Femur (tissue), 1 donor: ENCODE measurements at places on chromosomes 2 and 18.
A peak's percentile ranks its signal among the peaks of the same experiment; 100 is the strongest.

- DNase-seq: no peak
These were observed 37.0 kb downstream of the RAPGEF4 start for GRCh38 chr2:172772633-172773032.

GRCh38 chr2:6864231-6864754 is 1.4 kb downstream of the CMPK2 start:
- DNase-seq: no peak

GRCh38 chr2:111706481-111707001 is 177.5 kb downstream of the ANAPC1 start:
- no peak for DNase-seq

DNA sequence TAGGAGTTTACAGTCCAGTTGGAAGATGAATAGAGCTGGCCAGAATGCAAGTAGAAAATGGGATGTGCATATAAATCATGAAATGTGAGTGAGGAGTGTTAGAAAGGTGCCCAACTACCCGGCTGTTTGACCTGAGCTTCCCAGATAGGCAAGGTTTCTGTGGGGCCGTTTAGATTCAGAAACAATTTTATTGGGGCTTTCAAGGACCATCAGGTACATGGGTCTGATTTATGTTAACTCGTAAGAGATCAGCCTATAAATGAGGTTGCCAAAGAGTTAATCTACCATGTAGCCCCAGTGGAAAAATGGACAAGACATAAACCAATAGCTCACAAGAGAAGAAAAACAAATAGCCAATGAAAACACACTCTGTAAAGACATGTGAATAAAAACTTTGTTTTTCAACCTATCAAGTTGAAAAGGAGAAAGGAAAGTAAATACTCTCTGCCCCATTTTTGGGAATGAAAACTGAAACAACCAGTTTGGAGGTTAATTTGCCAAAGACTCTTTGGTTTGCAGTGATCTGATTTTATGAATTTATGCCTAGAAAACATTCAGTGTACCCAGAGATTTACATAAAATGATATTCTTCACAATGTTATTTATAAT is 77.4 kb downstream of the TMEM247 start:
- no peak for DNase-seq

DNA sequence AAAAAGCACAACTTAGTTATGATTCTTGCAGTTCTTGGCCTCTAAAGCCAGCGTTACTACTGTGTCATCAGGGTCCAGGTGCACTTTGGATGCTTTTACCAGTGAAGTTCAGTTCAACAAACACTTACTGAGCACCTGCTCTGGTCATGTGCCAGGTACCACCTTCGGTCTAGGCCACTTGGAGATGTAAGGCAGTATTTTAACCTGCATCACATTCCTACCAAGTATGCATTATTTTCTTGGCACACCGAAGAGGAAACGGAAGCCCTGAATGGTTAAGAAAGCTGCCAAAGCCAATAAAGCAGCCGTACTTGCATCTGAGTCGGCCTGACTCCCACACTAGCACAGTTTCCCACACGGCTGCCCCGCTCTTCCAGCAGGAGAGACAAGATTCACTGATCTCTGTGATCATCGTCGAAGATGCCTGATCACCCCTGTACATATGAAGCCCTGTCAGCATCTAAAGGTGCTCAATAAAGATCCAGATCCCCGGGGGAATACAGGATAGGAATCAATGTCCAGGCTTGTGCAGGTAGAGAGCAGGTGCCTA is 427.1 kb downstream of the EIPR1 start:
- no peak for DNase-seq

- no peak for DNase-seq
These were observed 96.8 kb downstream of the ADD2 start for GRCh38 chr2:70671092-70671675.

- DNase-seq: no peak
These were observed 89.8 kb downstream of the HS1BP3 start for GRCh38 chr2:20560891-20561636.

- no peak for DNase-seq
These were observed 35.6 kb downstream of the B3GNT2 start for GRCh38 chr2:62231541-62231940.

GRCh38 chr18:26865557-26865956 is at the start of gene AQP4:
Gene AQP4 (minus strand): TSS chr18:26865707. CDS start chr18:26865689, 18 bp downstream.
- DNase-seq: peak; percentile 36

DNA sequence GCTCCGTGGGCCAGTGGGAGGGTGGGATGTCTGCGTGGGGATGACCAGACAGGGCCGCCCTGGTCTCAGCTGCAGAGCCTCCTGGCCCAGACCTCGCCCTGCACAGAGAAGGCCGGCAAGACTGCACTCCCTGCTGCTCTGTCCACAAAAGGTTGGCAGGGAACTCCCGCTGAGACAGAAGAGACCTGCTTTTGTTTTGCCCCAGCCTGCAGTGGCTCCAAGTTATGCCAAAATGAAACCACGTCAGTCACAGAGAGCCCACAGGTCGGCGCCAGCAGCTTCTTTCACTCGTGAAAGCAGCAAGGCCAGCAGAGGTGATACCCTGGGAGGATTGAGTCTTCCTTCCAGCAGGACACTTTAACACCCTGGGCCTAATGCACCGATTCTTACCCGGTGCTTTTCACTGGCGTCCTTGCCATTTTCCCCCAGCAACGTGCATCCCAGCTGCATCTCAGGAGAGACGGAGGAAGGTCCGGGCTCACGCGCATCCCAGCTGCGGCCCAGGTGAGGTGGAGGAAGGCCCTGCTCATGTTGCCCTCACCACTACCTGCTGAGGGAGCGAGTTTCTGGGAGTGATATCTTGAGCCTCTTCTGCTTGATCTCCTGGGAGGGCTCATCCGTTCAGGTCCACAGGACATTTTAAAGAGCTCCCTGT is 22.1 kb upstream of the CTDP1 start:
- DNase-seq: no peak

DNA sequence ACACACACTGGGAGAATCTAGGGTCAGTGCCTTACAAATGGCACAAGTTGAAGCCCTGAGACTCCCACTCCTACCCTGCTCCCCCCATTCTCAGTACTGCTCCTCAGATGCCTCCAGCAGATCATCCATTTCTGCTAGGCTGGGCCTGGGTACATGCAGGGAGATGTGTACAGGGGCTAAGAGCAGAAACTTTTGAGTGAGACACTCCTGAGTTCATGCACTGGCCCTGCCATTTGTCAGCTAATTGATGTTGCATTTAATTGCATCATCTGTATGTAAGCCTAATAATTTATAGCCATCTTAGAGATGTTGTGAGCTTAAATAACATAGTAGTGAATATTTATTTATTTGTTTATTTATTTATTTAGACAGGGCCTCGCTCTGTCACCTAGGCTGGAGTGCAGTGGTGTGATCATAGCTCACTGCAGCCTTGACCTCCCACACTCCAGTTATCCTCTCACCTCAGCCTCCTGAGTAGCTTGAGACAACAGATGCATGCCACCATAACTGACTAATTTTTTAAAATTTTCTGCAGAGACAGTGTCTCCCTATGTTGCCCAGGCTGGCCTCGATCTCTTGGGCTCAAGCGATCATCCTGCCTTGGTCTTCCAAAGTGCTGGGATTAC is 4.8 kb upstream of the CASP8 start:
- DNase-seq: no peak

DNA sequence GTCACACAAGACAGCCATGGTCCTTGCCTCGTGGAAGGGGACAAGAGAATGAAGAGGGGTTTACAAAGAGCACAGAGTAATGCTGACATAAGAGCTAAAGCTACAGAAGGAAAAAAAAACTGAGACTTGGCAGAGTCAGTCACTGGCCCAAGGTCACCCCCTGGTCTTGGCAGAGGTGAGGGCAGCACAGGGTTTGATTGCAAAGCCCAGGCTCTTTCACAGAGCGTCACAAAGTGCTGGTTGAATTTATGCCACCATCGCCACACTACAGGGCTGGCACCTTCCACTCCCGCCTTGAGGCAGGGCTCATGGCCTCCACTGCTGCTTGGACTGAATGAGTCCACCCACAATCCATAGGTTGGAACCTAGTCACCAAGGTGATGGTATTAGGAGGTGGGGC is 190.2 kb downstream of the INHBB start:
- no peak for DNase-seq

DNA sequence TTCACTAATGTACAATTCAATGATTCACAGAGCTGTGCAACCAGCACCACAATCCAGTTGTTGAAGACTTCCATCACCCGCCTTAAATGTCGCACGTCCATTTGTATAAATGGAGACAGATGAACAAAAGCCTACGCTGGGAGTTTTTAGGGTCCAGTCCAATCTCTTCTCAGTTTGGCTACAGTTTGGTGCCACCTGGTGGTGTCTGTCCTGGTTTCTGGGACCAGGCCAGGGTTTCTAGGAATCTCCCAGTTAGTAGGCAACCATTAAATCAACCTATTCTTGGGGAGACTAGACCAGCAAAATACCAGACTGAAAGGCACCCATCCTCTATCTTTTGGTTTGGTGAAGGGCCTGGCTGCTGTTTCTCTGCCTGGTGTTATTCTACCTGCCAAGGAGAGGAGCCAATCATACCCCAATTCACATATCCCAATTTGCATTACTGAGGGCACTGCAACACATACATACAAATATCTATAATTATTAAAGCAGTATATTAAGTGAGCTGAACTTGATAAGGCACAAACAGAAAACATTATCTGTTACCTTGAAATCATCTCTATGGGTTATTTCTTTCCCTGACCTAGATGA is 3.2 kb upstream of the DDX1 start:
- peak; percentile 43 for DNase-seq

GRCh38 chr18:38262661-38263060 is 697.1 kb upstream of the CELF4 start:
- DNase-seq: no peak

DNA sequence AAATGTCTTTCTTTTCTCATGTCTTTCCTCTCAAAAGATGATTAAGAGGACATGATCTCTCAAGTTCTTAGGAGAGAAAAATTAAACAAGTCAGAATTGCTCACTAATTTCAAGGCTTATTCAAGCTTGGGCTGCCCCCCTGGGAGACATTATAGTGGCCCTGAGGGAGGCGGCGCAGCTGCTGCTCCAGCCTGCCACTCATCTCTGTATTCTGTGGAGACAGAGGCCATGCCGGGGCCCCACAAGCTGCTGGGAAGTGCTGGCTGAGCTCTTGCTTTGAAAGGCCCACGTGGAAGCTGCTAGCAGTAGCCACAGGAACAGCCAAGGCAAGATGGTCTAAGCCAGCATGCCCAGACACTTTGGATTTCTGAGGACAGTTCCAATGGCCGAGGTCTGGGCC is 267.4 kb downstream of the LNPK start:
- DNase-seq: no peak

DNA sequence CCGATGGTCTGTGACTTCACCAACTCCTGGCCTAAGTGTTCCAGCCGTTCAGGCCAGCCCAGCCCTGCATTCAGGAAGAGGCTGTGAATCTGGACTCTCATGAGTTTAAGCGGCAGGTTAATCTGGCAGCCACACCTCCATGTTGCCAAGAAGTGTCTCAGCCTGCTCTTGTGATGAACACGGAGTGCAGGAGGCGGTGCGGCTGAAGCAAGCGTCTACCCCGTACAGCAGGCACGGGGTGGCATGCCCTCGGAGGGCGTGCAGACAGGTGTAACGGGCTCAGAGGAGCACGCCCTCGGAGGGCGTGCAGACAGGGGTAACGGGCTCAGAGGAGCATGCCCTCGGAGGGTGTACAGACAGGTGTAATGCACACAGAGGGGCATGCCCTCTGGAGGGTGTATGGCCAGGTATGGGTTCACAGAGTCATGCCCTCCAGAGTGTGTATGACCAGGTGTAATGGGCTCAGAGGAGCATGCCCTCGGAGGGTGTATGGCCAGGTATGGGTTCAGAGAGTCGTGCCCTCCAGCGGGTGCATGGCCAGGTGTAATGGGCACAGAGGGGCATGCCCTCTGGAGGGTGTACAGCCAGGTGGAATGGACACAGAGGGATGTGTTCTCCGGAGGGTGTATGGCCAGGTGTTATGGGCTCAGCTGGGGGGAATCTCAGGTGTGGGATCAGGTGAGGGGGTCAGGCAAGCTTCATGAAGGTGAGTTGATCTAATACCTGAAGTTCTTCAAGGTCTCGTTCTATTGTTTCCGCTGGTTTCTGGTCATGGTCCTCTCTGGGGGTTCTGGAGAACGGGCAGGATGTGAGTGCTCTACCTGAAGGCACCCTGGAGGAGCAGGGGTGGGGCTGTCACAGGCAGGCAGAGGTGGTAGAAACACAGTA is 22.6 kb downstream of the CROCC2 start:
- DNase-seq: peak; percentile 10

GRCh38 chr2:227374158-227374557 is 4.9 kb downstream of the TM4SF20 start:
- DNase-seq: no peak

DNA sequence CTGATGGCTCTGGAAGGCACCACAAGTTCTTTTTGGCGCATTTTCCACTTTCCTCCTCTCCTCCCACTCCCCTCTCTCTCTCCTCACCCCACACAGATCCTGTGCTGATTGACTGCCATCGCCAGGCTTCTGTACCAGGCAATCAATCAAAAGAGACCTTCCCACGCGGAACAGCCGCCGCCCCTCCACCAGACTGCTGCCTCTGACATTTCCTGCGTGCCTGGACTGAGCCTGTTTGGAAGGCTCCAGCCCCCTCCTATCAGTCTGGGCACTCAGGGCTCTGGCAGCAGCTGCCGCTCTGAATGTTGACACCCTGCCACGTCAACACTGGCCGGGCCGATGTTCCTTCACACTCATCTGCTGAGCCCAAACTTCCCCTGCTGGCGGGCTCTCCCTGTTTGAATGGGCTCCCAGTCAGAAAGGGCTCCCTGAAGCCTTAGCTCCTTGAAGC is 467.7 kb downstream of the EPHA4 start:
- peak; percentile 89 for DNase-seq

- DNase-seq: peak; percentile 41
These were observed 1.3 kb upstream of the UBE2E3 start for GRCh38 chr2:180978903-180979748.

GRCh38 chr18:37184209-37184868 is 355.4 kb downstream of the KIAA1328 start:
- no peak for DNase-seq

DNA sequence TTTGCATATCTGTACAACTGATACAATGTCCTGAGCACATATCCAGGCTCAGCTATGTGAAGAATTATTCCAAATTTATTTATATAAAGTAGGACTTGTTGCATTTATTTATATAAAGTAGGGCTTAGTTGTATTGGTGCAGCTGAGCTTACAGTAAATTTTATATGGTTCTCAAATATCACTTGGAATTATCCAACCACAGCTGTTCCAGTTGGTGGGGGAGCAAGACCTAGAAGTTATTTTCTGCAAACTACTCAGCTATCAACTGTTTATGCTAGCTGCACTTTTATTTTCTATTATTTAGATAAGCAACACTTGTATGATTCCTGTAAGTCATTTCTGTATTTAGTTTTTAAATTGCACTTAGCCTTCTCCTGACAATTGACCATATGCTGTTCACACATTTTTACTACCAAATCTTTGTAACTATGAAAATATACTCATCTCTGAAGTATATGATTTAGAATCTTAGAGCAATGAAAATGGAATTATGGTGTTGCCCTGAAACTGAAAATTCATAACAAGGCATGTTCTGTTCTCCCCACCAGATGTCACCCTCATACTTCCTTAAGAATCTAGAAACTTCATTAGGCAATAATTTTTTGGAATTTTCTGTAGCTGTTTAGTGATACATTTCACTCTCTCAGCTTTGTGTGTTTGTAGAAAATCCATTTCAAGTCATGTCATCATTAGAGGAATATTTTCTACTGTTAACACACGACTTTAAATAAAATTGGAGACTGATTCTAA is 157.0 kb upstream of the CBLN2 start:
- DNase-seq: no peak

GRCh38 chr2:213476641-213477040 is 192.4 kb downstream of the SPAG16 start:
- no peak for DNase-seq
